B cell (primary cell): ENCODE measurements at places on chromosomes 3 and 15. TPM values are rescaled to one million over a fixed set of nuclear protein-coding genes. Genes with fewer than 3 reads are reported as not detected.

GRCh38 chr3:33318710-33319380, 41.6 kb downstream of the FBXL2 start:
- H3K27ac ChIP-seq = no peak overlapping the region
- H3K4me1 ChIP-seq = no peaks in the 10 kb centered on the region
- peaks cover 2% of the 10 kb centered on the region for H3K27me3 ChIP-seq
- H3K36me3 ChIP-seq = no peaks in the 10 kb centered on the region
- DNase-seq = no peak

The MUSTN1 gene
- 0.79 and 5.1 TPM in 2 replicates for total RNA-seq

DNA sequence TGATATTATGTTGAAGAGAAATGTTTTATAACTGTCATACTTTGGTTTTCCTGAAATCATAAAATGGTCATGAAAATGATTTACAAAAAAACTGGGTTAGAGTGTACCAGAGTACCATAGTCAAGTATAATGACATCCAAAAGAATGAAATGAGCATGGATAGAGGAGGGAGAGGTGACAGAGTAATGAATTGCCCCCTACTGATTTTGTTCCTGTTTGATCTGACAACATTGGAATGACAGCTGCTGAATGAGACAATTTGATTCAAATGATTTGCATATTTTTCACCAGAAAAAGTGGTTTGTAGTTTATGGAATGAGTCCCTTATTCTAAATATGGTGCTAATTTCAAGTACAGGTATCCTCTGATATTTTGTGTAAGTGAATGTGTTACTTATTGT, 271.7 kb downstream of the CNTN4 start:
- DNase-seq = no peak
- H3K36me3 ChIP-seq = no peaks in the 10 kb centered on the region
- H3K4me1 ChIP-seq = no peaks in the 10 kb centered on the region
- no peak overlapping the region for H3K4me3 ChIP-seq
- no peaks in the 10 kb centered on the region for H3K27me3 ChIP-seq

- H3K27me3 ChIP-seq = no peaks in the 10 kb centered on the region
- no peak overlapping the region for H3K4me3 ChIP-seq
- H3K4me1 ChIP-seq = peaks cover 12% of the 10 kb centered on the region
Observed at GRCh38 chr3:15409239-15409638, 18.1 kb downstream of the METTL6 start.
